Cortex of kidney (tissue), 1 donor: ENCODE measurements at places on chromosomes 2 and 18.

DNA sequence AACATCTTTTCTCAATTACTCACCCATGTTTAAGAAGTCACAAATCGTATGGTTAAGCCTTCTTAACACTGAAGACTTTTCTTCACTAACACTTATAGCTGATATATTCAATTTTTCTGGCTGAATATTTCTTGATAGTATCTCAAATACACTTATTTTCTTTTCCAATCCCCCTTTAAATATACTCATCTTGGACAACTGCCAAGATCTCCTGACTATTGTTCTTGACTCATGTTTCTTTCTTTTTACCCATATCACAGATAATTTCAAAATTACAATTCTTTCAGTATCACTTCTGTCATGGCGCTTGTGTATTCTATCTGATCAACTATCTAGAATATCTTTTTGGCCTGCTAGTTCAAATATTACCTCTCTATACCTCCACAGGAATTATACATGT, 954.3 kb upstream of the ACVR2A start:
- DNase-seq = no peak

DNA sequence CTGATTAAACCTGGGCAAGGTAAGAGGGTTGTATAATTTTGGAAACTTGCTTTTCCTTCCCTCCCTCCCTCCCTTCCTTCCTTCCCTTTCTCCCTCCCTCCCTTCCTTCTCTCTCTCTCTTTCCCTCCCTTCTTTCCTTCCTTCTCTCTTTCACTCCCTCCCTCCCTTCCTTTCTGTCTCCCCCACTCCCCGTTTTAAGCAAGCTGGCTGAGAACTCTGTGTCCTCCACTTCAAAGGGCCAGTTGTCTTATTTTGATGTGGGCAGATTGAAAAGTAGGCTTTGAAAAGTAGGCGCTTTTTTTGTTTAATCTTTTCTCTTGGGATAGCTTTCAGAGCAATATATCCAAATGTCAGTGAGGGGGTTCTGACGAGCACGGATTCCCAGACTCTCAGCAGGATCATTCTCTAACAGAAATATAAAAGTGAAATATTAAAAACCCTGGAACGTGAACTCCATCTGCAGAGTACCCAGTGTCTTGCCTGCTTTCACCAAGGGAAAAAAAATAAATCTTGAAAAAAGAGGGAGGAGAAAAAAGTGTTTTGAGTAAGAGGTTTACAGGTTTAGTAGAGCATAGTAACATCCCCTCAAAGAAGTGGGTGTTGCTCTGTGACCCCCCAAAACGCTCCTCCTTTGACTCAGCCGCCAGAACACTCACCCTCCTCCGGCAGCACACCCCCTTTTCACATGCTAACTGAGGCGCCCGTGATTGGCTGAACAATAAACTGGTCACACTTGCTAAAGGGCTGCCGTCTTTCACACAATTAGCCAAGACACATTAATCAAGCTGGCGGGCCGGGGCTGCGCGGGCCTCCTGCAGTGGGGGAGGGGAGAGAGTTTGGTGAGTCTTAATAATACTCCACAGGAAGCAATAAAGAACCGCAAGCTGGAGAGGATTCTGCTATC, 52.2 kb downstream of the CDK15 start:
- DNase-seq = no peak

DNA sequence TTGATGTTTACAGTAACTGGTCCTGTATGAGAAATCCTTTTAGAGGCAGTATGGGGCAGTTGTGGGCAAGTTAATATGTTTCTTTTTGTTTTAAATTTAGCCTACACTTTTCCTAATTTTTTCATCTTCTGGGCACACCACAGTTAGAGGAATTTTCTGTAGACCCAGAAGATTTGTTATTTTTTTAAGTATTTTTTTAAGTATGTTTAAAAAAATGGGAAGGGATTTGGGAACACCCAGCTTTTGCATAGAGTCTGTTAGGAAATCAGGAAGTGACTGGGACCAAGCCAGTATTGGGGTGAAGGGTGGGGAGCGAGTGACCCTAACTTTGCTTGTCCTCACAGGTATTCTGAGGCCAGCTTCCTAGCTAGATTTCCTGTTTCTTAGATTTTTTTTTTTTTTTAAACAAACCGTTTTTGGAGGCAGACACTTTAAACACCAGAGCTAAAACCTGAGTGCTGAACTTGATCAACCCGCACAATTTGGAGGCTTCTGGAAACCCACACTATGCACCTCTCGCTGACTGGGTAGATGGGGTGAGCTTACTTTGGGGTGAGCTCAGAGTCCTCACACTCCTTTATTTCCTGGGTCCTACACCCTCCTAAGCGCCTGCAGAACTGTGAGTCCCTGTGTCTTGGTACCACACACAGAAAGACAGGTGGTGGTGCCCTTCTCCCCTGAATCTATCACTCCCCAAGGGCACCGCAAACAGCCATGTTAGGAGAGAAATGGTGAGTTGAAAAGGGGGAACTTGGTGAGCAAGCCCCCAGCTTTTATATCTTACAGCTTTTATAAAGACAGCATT, 5.2 kb downstream of the GATA6 start:
- DNase-seq = no peak

GRCh38 chr2:112579241-112579640, 5.2 kb upstream of the CHCHD5 start:
- no peak for DNase-seq

- no peak for DNase-seq
Observed at GRCh38 chr2:62586981-62587380, 81.0 kb upstream of the TMEM17 start.

GRCh38 chr2:191891656-191892055, 44.8 kb upstream of the CAVIN2 start:
- DNase-seq = no peak

GRCh38 chr2:190325588-190325987, 6.0 kb upstream of the HIBCH start:
- DNase-seq = no peak

GRCh38 chr2:24359129-24360049, 947 bp downstream of the ITSN2 start:
- no peak for DNase-seq

DNA sequence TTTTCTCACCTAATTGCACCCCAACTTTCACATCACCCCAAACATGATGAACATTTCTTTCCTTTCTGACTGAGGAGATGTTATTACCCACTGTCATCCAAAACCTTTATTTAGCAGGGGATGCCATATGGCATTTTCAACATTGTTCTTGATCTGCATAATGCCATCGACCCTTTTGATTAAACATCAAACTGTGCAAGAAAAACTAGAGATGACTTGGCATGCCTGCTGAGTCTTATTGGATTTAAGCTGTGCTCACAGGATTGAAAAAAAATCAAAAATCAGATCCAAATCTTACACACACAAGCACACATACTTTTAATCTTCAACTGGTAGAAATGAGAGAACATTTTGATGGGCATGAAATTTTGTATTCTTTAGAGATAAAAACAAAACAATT, 536.0 kb downstream of the TMX3 start:
- DNase-seq = no peak

DNA sequence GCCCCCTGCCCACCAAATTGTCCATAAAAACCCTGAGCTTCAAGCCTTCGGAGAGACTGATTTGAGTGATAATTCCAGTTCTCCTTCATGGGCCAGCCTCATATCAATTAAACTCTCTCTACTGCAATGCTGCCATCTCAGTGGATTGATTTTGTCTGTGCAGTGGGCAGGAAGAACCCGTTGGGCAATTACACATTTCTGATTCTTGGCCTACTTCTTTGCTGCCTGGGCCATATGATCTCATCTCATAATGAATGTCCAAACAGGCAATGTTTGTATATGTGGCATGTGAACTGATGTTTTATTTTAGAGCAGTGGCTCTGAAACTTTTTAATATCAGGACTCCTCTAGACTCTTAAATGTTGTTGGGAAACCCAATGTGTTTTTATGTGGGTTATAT, 101.2 kb upstream of the SLC38A11 start:
- DNase-seq = no peak

DNA sequence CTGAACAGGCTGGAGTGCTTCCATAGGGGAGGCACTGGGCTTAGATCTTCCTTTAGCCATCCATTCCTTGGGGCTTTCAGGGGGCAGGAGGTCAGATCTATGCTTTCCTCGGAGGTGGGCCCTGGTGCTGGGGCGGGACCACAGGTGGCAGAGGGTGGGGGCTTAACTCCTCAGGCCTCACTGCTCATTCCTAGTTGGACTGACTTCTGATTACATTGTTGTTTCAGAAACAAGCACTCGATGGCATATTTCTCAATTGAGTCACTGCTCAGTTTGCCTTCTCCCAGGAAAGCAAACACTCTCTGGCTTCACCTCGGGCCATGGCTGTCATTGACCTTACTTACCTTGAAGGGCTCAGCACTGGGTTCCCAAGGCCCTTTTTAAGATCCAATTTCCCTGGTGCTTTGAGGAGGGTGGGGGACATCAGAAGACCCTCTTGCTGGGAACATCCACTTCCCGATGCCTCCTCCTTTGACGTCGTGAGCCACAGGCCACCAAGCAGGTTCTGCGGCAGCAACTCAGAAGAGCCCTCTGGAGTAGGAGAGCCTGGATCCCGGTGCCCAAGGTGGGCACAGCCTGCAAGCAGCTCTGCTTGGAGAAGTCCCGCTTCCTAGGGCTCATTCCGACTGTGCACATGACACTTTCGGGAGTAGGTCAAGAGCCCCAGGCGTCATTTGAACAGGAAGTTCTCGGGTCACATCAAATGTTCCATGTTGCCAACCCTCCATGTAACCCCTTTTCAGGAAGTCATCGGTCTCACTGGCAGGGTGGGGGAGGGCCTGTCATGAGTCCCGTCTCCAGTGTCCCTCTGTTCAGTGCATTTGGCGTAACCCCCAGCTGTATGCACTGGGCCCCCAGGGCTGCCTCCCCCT, 40.6 kb downstream of the SDC1 start:
- no peak for DNase-seq

- no peak for DNase-seq
Observed at GRCh38 chr2:233060501-233060979, 398 bp downstream of the INPP5D start.

GRCh38 chr18:45850021-45850420, 24.5 kb downstream of the SIGLEC15 start:
- DNase-seq = no peak

DNA sequence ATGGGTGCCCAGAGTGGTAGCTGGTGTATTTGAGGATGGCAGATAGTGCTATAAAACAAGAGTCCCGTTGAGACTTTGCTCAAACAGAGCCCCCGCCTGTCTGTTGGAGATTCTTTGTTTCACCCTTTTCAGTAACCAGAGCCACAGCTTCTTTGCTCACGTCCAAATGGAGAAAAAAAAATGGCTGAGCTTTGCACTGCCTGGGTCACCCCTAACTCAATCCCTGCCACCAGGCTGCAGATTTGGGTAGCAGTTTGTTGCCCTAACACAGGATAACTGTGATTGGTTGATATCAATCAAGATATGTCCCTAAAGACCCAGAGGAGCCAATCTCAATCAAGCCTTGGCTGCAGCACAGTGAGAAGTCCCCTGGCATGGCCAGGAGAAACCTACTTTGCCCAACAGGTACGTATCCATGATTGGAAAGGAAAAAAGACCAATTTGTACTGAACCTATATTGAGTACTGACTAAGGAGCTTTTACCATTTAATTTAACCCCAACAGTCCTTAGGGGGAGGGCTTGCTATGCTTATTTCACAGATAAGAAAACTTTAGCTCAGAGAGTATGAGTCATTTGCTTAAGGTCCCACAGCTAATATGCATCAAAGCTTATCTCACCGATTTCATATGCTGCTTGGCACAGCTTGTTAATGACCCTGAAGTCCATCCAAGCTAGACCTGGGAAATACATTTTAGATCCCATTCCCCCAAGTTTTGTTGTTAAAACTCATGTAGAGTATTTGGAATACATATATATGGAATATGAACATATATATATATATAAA, 72.0 kb upstream of the SH3BP4 start:
- DNase-seq = no peak

- DNase-seq = no peak
Observed at GRCh38 chr18:8235894-8236293, 373.3 kb upstream of the RAB12 start.

DNA sequence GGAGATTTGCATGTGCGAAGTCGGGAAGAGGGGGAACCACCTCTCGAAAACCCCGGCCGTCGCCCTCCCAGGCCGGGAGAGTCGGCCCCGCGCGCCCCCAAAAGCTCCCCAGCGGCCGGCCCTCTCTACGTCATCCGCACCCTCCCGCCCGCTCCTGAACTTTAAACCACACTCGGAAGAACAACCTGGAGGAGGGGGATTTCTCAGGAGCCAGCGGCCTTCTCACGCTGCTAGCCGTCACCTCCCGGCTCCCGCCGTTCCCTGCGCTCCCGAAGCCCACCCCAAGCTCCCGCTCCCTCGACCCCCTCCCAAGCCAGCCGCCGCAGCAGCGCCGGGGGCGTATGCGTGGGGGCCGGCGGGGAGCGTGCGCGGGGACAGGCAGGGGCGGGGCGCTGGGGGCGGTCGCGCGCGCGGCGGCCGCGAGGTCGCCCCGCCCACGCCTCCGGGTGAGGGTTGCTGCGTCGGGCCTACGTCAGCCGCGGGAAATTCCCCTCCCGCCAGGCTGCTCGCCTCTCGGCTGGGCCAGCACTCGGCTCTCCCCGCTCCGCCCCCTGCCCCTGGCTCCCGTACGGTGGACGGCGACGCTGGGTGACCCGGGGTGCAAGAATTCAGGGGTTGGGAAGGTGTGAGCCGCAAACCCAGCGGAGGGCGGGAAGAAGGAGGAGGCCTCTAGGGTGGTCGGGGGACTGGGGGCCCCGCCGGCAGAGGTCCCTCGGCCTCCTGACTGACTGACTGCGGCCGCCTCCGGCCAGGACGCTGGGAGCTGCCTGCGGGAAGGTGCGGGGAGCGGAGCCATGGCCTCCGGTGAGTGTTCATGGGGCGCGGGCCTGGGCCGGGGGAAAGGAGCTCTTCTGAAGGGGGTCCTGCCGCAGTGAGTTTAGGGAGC, at the start of gene REL:
REL (plus strand) TSS at position 528 of the 886 bp plus-strand sequence; CDS start at position 795, 267 bp downstream.
- peak; percentile 68 for DNase-seq

DNA sequence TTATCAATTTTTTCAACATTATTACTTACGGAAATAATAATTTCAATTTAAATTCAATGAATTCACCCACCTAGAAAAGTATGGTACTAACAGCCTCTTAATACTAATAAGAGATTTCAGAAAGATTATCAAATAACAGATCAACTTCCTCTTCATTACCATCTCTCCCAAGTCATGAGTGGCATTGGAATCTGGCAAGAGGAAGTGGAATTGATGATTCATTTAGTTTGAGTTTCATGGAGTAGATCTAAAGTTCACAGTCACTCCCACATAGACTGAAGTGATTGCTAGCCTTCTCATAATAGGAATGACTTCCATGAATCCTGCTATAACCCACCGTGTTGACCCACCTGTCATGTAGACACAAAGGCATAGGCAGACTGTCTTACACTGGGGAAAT, 77.7 kb upstream of the WDR75 start:
- DNase-seq = no peak

- no peak for DNase-seq
Observed at GRCh38 chr2:121075006-121075551, 209.9 kb downstream of the TFCP2L1 start.

- DNase-seq = no peak
Observed at GRCh38 chr2:152022090-152022489, 76.8 kb downstream of the CACNB4 start.

- no peak for DNase-seq
Observed at GRCh38 chr2:207216457-207216856, 50.7 kb upstream of the KLF7 start.

DNA sequence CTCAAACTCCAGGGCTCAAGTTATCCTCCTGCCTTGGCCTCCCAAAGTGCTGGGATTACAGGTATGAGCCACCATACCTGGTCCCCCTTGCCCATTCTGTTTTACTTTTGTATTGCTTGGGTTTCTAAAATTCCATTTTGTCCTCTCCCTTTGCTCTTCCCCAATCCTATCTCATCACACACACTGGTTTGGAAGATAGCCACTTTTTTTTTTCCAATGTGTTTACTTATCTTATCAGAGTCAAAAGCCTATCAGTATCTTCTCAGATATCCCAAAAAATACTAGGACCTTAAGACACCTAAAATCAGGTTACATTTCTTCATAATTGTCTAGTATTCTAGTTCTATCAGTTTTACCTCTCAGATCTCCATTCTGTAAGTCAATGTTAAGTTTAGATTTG, 56.1 kb downstream of the MSH2 start:
- DNase-seq = no peak
